ENCODE measurements at places on chromosomes 1 and 21.

DNA sequence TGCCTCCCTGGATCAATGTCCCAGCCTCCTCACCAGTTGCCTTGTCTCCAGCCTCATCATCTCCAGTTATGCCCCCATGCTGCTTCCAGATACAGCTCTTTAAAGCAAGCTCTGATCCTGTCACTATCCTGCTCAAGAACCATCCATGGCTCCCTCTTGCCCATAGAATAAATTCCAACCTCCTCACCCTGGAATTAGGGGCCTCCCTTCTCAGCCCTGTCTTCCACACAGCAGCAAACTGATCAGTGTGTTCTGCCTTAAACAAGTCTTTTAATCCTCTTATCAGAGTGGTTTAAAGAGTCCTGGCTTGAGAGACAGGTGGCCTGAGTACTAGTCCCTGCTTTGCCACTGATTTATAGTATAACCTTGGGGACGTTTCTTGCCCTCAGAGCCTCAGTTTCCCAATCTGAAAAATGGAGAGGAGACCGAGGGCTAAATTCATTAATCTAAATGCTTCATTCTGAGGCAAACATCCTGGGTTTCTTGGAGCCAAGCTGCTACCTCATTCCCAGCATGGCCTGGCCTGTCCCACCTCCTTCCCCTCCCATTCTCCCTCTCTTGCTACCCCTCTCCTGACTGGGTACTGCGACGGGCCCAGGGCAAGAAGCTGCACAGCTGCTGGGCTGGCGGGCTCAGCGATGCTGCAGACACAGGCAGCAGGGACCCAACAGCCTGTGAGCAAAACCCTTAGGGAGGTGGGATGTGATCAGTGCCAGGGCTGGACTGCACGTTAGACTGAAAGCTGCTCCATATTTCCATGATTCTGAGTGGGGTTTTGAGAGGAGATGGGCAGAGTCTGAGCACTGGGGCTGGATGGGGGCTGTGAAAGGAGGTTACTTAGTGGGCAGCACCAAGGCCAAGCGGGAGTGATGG is 221.4 kb downstream of the PTPRU start:
- DNase-seq: no peak

DNA sequence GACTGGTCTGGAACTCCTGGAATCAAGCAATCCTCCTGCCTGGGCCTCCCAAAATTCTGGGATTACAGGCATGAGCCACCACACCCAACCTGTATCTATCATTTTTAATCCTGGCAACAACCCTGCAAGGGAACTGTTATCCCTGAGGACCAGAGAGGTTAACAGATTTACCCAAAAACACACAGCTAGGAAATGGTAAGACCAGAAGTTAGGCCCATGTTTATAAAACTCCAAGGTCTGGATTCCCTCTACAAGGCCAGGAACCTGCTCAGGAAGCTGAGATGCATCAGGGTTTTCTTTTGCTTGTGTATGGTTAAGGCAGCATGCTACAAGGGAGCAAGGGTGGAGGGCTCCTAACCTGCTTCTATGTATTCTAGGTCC is 17.8 kb upstream of the TTC39A start:
- no peak for DNase-seq

- DNase-seq: no peak
Measured at GRCh38 chr1:191579019-191579418, 579.2 kb upstream of the RGS18 start.

- no peak for DNase-seq
Measured at GRCh38 chr1:99992044-99992722, 22.4 kb downstream of the SLC35A3 start.

GRCh38 chr1:12714710-12715475 is 1.0 kb upstream of the AADACL3 start:
- DNase-seq: no peak

DNA sequence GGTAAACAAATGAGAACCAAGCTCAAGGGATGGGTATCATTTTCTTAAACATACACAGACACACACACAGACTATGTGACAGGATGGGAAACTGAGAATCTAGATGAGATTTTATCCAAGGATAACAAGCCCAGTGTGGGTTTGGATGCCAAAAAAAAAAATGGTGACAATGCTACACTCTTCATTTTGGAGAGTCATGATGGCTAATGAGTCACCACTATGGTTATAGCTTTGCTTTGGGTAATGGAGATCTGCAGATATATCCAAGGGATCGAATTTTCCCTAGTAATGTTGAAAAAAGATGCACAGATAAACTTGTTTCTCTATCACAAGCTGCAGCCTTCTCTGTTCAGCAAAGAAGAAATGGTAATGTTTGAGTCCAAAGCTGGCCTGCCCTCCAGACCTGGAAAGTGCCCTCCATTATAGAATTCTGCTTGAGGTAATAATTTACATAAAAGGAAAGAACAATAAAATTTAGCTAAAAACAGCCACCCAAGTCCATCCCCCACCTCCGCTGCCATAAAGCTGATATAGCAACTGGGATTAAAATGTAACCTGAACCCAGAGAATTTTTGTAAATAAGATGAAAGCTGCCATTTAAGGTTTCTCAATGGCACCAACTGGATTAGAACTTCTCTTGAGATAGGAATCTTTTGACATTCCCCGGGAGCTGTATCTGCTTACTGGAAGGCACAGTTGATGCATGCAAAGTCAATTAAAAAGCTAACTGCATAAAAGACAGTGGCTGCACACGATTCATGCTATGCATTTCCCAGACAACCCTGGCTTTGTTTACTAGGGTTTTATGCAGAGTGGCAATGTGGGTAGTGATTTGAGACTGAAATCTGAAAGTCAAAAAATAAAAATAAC is 395.2 kb upstream of the LYPLAL1 start:
- no peak for DNase-seq

GRCh38 chr1:176692431-176692830 is 229.5 kb downstream of the PAPPA2 start:
- DNase-seq: no peak

- no peak for DNase-seq
Measured at GRCh38 chr21:34579411-34579810, 35.5 kb downstream of the RCAN1 start.

DNA sequence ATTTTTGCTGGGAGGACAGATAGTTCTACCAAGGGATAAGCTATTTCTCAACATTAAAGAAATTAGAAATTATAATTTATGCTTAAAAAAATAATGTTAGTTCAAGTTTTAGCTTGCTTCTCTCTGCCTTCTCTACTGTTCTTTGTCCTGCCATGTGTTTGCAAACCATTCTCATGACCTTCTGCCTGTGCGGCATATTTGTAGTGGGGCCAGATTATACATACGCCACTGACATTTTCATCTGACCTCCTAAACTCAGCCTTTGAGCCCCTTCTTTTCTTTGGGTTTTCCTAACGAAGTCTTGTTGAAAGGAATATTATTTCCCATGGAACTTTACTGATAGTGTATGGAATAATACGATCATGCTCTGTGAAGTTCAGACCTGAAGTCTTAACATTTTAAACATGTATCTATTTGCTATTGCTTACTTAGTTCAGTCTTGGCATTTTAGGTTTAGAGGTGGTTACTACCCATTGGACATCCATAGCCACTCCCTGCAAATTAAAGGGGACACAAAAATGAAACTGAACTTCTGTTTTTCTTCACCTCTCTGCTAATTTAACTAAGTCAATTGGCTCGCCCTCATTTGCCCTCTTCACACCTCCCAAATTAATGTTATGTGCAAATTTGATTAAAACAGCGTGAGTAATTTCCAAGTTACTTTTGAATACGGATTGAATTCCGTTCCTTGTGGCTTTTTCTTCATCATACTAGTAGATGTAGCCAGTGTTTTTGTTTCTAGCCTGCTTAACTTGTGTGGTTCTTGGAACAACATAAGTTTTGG is 15.6 kb downstream of the LRRC8D start:
- no peak for DNase-seq

DNA sequence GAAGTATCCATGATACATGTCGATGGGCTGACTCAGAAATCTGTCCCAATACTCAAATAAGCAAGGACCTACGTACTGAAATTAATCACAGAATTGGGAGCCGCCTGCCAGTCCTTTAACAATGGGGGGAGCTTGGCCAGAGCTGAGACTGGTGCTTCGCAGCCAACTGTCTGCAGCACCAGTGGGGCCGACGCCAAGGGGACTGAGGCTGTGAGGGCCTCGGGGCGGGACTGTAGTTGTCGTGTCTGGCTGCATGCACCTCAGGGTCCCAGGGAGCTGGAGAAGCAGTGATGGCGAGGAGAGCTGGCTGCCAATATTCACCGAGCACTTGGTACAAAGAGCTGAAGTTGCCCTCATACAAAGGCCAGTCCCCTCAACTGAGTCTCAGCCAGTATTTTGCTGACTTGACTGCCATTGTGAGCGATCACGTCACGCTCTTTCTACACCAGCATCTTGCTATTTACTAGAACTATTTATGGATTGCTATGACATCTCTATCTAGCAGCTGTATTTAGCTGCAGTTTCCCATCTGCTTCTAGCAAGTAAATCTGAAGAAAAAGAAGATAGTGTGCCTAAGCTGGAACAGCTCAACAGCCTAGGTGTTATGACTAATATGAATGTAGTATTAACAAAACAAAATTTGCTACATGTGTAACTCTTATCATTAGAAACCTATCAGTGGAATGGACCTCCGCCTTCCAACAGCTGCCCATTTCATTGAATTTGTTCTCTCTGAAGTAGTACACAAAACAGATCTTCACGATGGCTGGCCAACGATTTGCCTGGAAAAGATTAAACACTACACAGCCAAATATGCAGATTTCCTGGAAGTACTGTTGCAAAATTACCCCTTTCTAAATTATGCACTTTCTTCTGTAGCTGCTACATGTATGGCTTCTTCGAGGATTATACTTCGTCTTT is 29.1 kb downstream of the EVI5 start:
- DNase-seq: no peak

DNA sequence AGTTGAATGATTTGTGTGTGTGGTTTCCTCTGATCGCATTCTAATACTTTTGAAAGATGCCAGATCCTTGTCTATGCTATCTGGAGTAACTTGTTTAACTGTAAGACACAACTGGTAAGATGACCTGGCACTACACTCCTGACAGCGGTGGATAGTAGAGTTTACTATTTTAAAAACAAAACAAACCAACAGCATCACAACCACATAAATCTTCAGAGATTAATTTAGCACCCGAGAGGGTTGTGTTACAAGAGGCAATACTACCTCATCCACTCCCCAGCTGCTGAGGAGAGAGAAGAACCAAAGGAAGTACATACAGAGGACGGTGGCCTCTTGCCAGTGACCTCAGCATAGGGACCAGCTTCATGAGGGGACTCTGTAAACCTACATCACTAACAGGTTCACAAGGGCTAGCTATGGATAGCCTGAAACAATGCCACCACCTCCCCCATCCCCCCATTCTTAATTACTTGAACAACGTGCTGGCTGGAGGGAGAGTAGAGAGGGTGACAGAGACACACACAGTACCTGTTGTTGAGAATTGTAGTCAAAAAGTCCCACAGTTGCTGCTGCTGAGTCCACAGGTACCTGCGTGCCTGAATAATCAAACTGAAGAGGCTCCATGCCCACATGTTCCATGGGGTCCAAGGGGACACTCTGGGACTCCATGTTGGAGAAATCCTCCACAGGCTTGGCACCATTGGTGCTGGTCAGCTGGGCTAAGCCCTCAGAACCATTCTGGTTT is 73.5 kb downstream of the PUM1 start:
- DNase-seq: no peak

DNA sequence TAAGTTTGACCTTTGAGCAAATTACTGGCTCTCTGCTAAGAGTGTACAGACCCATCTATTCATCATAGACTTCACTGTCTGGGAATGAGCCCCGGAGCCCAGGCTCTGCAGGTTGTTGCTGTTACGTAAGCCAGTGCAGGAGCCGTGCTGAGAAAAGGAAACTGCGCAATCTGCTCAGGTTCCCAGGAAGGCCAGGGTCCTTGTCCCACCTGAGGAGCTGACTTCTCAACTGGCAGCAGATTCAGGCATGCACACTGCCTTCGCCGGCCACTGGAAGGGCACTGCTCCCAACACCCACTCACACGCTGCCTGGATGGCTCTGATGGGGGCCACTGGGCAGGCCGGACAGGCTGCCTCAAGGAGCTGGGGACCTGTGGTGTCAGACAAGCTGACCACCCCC is 19.5 kb downstream of the RCAN1 start:
- no peak for DNase-seq

DNA sequence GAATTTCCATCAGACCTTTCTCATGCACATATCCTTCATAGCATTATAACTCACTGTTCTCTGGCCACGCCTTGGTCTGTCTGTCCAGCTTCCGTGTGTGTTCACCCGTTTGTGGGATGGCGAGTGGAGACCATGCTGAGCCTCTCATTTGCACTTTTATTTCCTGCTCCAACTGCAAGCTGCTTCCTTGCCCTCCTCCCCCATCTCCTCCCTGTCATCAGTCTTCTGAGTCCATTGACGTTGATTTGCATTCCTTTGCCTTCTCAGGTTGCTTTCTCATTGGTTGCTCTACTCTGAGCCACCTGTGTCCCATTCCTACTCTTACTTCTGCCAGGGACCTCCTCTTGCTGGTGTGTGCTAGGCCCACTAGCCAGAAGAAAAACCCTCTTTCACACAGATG is 146.4 kb downstream of the NOS1AP start:
- no peak for DNase-seq

GRCh38 chr1:222225316-222225691 is 322.6 kb downstream of the HHIPL2 start:
- no peak for DNase-seq

DNA sequence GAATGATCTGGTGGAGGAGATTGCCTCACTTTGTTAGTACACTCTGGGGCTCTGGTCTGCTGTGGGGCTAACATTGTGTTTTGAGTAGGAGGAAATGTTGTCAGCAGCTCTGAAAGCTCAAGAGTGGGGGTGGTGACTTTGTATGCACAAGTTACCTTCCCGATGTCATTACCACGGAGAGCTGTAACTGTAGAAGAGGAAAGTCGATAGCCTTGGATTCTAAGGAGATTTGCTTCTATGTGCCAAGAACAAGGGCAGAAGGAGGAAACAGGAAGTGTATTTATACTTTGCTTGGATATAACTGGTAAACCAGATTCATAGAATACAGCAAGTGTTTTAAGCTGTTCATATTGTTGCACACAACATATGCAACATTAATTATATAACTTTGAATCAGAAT is 196.1 kb downstream of the AMY1C start:
- no peak for DNase-seq

GRCh38 chr1:55214934-55215193 is 300 bp downstream of the USP24 start:
- no peak for DNase-seq

DNA sequence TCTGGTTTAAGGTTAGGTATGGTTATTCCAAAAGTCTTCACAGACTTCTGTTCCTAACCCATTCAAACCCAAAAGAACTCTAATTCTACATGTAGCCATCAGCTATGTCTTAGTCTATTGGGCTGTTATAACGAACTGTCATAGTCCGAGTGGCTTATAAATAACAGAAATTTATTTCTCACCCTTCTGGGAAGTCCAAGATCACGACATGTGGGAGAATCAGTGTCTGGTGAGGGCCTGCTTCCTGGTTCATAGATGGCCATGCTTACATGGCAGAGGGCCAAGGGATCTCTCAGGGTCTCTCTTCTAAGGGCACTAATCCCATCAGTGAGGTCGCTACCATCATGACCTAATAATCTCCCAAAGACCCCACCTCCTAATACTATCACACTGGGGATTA is 103.0 kb upstream of the PPP2R5A start:
- no peak for DNase-seq
